ENCODE measurements at places on chromosomes 1 and 21. TPM values are rescaled to one million over a fixed set of nuclear protein-coding genes. Genes with fewer than 3 reads are reported as not detected.

GRCh38 chr1:112674986-112675727 is 698 bp downstream of the MOV10 start:
- peaks cover 14% of the 10 kb centered on the region for H3K4me1 ChIP-seq
- peak overlapping the region; percentile 95 for H3K27ac ChIP-seq
- H3K36me3 ChIP-seq, result peaks cover 10% of the 10 kb centered on the region
- no peaks in the 10 kb centered on the region for H3K27me3 ChIP-seq

Gene PROK1
- total RNA-seq, result not detected

Gene TINAGL1
- total RNA-seq, result 31.8 TPM

GRCh38 chr1:168732736-168733135 is 3.7 kb upstream of the DPT start:
- no peaks in the 10 kb centered on the region for H3K27me3 ChIP-seq
- peaks cover 9% of the 10 kb centered on the region for H3K4me1 ChIP-seq
- DNase-seq, result no peak
- H3K27ac ChIP-seq, result no peak overlapping the region
- no peak overlapping the region for H3K4me3 ChIP-seq

Gene SSU72
- total RNA-seq, result 38.0 TPM

- no peaks in the 10 kb centered on the region for H3K4me1 ChIP-seq
- no peaks in the 10 kb centered on the region for H3K36me3 ChIP-seq
- no peaks in the 10 kb centered on the region for H3K27me3 ChIP-seq
- no peak for DNase-seq
- H3K27ac ChIP-seq, result no peak overlapping the region
Measured at GRCh38 chr1:60170709-60171108, 97.1 kb upstream of the C1orf87 start.

Gene CSF3R
- total RNA-seq, result 1.3 TPM

DNA sequence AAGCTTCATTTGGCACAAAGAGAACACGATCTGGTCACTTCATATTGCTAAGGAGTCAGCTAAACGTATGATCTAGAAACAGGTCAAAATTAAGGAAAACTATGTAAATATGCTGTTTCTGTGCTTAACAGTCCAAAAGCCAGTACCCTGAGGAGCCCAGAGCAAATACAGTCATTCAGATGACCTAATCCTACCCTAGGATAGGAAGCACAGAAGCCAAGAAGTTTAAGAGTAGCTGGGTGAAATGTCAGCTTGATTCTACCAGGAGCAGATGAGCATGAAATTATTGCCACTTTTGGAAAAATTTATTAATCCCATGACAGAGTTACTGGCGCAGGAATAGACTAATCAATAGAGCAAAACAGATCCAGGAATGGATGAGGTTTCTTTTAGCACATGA is 18.3 kb downstream of the SORT1 start:
- DNase-seq, result no peak
- H3K27me3 ChIP-seq, result no peaks in the 10 kb centered on the region
- no peaks in the 10 kb centered on the region for H3K36me3 ChIP-seq
- H3K27ac ChIP-seq, result no peak overlapping the region
- H3K4me1 ChIP-seq, result no peaks in the 10 kb centered on the region

Gene SRRM1
- 30.4 TPM for total RNA-seq

DNA sequence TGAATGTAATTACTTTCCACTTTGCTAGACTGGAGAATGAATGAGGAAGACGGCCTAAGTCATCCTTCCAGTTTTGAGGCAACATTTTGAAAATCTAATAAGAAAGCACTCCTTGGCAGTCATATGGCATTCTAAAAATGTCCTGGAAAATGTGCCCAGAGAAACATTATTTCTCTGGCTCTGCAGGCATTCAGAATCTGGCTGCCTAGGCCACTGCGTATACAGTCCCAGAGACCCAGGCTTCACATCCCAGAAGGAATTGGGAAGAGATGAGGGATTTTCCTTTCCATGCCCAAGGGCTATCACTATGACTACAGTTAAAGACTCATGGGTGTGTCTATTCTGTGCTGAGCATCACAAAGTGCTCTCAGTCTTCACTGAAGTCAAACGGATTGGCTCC is 92.9 kb downstream of the BEND5 start:
- no peaks in the 10 kb centered on the region for H3K27me3 ChIP-seq
- no peak overlapping the region for H3K4me3 ChIP-seq
- peak; percentile 45 for DNase-seq
- H3K4me1 ChIP-seq, result no peaks in the 10 kb centered on the region
- no peaks in the 10 kb centered on the region for H3K36me3 ChIP-seq

DNA sequence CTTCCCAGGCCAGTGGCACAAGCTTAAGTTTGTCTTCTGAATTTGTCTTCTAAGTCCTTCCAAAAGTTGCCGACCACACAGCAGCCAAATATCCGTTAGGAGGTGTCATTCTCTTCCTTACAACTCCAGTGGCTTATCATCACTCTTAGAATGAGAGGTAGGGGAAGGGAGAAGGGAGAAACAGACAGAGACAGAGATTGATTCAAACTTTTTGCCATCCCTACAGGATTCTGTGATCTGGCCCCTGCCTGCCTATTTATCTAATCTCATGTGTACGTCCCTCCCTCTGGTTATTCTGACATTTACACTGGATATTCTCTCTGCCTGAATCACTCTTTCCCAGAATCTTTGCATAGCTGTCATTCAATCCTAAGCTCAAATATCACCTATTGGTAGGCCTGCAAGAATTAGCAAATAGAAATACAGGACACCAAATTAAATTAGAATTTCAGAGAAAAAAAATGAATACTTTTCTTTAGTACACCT is 488 bp upstream of the GNL2 start:
- H3K4me3 ChIP-seq, result peak overlapping the region; percentile 98
- H3K36me3 ChIP-seq, result peaks cover 18% of the 10 kb centered on the region
- peak overlapping the region; percentile 84 for H3K27ac ChIP-seq
- no peaks in the 10 kb centered on the region for H3K27me3 ChIP-seq

All from muscle of leg (tissue), 16 donors.